Fibroblast of upper back skin (primary cell): ENCODE measurements at places on chromosomes 1 and 21.

DNA sequence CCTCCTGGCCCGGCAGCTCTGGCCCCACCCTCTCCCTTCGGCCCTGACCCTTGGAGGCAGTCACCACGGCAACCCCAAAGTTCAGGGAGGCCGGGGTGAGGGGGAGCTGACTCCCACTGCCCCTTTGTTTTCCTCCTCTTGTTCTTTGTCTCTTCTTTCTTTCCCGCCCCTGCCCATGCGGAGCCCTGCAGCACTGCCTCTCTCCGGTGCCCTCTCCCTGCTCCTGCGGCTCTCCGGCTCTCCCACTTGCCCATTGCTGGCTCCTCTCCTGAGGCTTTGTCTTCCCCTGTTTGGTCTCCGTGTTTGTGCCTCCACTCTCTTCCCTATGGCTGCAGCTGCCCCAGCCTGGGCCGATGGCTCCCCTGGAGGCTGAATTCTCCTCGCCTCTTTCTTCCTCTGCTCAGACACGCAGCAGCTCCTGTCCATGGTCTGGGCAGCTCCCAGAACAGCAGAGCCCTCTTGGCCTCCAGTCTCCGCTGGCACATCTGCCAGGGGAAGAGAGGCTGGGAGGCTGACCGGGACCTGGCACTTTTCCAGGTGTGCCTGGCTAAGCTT, 5.8 kb downstream of the CELSR2 start:
- DNase-seq = no peak

DNA sequence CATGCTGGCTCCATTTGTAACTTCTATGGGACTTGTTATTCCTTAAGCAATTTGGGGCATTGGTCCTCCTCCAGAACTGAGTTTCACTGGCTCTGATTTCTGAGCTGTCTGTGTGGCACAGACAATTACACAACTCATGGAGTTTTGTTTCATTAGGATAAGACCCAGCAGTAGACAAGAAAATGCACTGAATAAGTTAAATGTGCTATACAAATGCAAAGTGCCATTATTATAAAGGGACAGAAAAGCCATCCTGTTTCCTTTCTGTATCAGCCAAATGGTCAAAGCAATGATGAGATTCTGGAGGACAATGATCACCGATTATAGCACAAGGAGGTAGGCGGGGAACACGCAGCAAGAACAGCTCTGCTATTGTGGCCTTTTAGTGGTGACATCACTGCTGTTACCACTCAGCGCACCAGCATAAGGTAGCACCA, 81.9 kb downstream of the CNIH3 start:
- DNase-seq = no peak

DNA sequence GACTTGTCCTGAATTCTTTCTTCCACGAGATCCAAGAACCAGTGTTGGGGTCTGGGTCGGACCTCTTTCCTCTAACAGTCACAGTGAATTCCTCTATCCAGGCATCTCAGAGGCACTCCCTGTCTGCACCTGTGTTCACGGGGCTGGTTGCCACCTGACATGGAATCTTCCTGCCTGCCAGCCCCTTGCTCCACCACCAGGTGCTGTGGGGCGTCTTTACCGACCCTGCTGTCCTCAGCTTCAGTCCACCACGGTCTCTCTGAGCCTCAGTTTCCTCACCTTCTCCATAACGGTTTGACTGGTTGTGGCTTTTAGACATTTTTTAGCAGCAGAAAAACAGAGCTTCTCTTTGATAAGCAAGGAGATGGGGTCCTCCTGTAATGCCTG, 62.7 kb downstream of the SDC3 start:
- DNase-seq = no peak

- DNase-seq = no peak
Observed at GRCh38 chr1:38283696-38284470, 237.3 kb upstream of the POU3F1 start.

GRCh38 chr1:27609618-27610240, 5.8 kb upstream of the AHDC1 start:
- no peak for DNase-seq

GRCh38 chr1:94160811-94161210, 39.9 kb upstream of the ABCA4 start:
- DNase-seq = peak; percentile 68

GRCh38 chr1:190847166-190847565, 369.5 kb upstream of the BRINP3 start:
- DNase-seq = no peak

- no peak for DNase-seq
Observed at GRCh38 chr1:13830170-13830569, 130.2 kb downstream of the PRDM2 start.

DNA sequence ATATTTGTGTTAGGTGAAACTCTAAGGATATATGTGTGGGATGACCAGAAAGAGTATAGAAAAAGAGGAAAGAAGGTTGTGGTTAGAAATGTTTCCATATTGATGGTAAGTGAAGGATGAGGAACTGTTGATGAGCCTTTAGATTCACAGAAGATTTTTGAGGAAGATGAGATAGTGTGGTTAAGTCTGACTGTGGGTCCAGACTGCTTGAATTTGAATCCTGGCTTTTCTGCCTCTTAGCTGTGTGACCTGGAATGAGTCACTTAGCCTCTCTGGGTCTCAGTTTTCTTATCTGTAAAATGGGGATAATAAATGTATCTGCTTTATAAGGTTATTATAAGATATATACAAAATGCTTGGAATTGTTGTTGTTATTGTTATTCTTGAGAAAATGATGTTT, 27.5 kb downstream of the RGL1 start:
- DNase-seq = no peak

GRCh38 chr1:223411309-223411708, 18.1 kb downstream of the CCDC185 start:
- DNase-seq = peak; percentile 72
